ENCODE measurements at places on chromosomes 12 and 14. TPM values are rescaled to one million over a fixed set of nuclear protein-coding genes. Genes with fewer than 3 reads are reported as not detected.

Gene SLC38A4
- total RNA-seq, result 0.27 TPM

Gene MYL6B
- 72.2 TPM for total RNA-seq

Gene OR4E2
- not detected for total RNA-seq

Gene P2RX2
- total RNA-seq, result not detected

Gene SPRYD4
- total RNA-seq, result 1.1 TPM

Gene RBP5
- not detected for total RNA-seq

Gene FAM181A
- 0.80 TPM for total RNA-seq

Gene GSC
- not detected for total RNA-seq

Gene BMP4
- 0.91 TPM for total RNA-seq

Gene MTA1
- 46.4 TPM for total RNA-seq

Gene KRT72
- not detected for total RNA-seq

Gene TMEM119
- 0.49 TPM for total RNA-seq

Gene RNFT2
- 0.34 TPM for total RNA-seq

Gene FOXG1
- not detected for total RNA-seq

Gene TOGARAM1
- total RNA-seq, result 4.1 TPM

Gene RAB5B
- 70.7 TPM for total RNA-seq

Gene RD3L
- total RNA-seq, result not detected

Gene TAMALIN
- 0.23 TPM for total RNA-seq

Gene SMCO2
- total RNA-seq, result 0.31 TPM

Gene ADCY4
- 0.23 TPM for total RNA-seq

Gene NXPH4
- total RNA-seq, result 24.9 TPM

Gene NAP1L1
- 348 TPM for total RNA-seq

Gene SERPINA5
- not detected for total RNA-seq

Gene SYNDIG1L
- total RNA-seq, result not detected

Gene LIN7A
- total RNA-seq, result not detected

Gene CMA1
- not detected for total RNA-seq

Gene TAS2R46
- not detected for total RNA-seq

Gene TAS2R7
- not detected for total RNA-seq

Gene PAX9
- total RNA-seq, result 0.04 TPM

Gene TAS2R31
- 0.39 TPM for total RNA-seq

Gene FOXN4
- not detected for total RNA-seq

Gene C14orf119
- total RNA-seq, result 57.8 TPM

Gene BCL7A
- total RNA-seq, result 14.8 TPM

Gene FERMT2
- 17.3 TPM for total RNA-seq

All from hair follicular keratinocyte (primary cell).